ENCODE measurements at places on chromosomes 12 and 14.

DNA sequence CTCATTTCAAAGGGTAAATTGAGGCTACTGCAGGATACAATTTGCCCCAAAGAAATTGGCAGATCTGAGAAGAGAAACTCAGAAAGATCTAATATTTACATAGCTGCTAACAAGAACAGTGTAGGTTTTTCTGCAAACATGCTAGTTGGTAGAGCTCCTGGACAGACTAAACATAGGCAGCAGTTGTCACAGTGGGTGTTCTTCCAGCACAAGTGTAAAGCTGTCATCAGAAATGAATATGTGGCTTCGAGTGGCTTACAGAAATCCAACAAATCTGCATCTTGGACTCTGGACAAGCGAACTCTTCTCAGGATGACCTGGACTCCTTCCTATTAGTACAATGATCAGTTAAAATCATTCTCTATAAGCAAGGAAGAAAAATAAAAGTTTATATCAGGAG lies 5.9 kb downstream of the CBX5 start:
- peak; percentile 50 for DNase-seq

DNA sequence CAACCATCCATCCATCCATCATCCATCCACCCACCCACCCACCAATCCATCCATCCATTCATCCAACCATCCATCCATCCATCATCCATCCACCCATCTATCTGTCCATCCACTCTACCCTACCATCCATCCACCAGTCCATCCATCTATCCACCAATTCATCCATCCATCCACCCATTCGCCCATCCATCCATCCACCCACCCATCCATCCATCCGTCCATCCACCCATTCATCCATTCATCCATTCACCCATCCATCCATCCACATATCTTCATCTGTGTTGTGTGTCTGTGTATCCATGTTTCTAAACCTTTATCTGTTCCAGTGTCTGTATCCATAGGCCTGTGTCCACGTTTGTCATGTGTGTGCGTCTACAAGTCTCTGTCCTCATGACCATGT lies 9.9 kb downstream of the HNF1A start:
- no peak for DNase-seq

- no peak for DNase-seq
Measured at GRCh38 chr12:42794806-42795205, 205.3 kb upstream of the PRICKLE1 start.

GRCh38 chr14:91230397-91231035 lies 14.0 kb downstream of the GPR68 start:
- DNase-seq: no peak

GRCh38 chr12:66118240-66118891 lies 12.2 kb downstream of the LLPH start:
- DNase-seq: no peak

DNA sequence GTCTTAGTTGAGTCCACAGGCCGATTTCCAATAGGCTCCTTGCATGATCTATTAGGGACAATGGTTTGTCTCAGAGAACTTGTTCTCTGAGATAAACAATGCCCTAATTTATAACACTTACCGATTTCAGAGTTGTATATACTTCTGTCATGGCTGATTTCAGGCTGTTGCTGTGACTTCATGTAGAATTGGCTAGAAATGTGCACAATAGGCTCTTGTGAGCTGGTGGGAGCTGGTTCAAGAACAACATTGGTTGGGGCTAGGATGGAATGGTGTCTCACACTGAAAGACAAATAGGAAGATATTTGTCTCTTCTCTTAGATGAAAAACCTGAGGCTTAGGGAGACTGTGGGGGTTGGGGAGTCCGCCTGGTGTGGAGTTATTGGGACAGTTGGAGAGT lies 6.7 kb upstream of the KRT86 start:
- DNase-seq: no peak

DNA sequence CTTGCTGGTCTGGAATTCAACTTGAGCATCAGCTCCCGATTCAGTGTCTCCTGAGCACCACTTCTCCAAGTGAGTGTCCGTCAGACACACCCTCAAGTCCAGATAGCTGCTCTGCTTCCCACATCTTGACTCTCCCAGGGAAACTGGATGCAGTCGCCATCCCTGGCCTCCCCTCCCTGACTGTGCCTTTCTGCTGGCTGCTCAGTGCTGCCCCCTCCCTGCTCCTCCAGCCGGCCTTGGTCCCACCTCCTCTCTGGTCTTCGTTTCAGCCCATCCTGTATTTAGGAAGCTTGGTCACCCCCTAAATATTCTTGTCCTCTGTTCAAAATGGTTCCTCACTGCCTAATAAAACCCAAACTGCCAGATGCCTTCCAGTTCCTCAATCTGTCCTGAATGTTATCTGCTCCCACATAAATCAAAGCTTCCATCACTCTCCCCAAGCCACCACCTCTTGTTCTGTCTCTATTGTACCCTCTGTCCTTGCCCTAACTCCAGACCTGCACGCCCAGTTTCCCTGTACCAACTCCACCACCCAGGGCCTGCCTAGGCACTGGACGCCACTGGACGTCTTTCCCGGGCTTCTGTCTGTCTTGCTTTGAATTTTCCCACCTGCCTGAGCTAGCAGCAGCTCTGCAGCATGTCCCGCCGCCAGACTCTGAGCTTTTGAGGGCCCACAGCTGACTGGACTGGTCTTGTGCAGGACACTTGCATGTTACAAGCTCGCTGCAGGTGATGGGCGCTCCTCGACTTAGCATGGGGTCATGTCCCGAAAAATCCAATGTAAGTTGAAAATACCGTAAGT lies 33.8 kb downstream of the CCDC92 start:
- DNase-seq: no peak

DNA sequence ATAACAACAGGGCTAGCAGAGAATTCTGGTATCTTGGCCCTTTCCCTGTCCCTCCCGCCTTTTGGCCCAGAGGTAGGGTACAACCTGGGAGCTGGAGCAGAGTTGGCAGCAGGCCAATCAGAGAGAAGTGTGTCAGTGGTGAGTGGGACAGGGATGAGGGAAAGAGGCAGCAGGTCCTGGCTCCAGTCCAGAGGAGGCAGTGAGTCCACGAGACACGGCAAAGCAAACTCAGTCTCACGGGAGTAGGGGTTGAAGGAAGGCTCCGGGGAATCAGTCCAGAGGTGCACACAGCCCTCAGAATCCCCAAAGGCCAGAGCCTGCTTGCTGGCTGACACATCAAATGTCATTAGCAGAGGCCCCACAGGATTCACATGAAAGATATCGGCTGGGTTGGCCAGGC lies 7.3 kb downstream of the PAN2 start:
- DNase-seq: no peak

GRCh38 chr12:104910196-104910840 lies 47.8 kb downstream of the SLC41A2 start:
- DNase-seq: no peak

DNA sequence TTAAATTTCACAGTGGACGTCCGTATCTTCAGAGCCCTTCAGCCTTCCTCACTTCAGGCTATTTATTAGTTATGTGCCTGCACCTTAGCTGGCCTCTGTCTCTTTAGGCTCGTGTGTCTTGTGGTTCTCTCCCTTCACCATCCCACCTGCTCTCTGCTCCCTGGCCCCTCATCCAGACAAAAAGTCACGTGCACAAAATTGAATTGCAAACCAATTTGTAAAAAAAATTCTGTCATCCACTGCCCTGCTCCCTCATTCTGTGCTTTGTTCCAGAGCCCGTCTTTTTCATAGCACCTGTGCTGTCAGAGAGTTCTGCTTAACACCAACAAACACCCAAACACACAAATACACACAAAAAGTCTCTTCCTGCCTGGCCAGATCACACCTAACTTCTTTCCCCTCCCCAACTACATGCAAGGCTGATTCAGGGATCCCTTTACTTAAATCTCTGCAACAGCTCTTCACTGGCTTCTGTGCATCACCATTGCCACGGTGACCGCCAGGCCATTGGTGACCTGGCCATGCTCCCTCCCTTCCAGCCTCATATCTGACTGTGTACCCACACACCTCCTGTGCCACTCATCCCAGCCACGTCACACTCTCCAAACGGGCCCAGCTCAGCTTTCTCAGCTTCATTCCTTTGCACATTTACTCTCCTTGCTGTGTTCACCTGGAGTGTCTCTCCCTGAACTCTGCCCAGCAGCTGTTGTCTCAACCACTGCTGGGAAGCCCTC lies 205.7 kb downstream of the TTC8 start:
- DNase-seq: no peak

DNA sequence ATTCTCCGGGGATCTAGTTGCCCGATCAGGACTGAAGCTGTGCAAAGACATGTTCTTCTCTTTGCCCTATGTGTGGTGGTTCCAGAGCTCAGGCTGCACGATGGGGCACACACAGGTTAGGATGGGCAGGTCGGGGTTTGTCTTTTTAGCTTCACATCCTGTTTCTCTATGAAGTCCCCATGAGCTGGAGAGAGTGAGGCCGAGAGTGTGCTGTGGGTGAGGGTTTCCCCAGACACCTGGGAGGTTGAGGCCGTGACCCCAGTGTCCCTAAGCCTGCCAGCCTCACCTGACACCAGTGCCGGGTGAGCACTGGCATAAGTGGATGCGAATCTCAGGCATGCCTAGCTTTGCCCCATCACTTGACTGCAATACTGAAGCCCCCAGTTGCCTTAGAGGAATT lies 32.9 kb upstream of the IGF1 start:
- DNase-seq: no peak

DNA sequence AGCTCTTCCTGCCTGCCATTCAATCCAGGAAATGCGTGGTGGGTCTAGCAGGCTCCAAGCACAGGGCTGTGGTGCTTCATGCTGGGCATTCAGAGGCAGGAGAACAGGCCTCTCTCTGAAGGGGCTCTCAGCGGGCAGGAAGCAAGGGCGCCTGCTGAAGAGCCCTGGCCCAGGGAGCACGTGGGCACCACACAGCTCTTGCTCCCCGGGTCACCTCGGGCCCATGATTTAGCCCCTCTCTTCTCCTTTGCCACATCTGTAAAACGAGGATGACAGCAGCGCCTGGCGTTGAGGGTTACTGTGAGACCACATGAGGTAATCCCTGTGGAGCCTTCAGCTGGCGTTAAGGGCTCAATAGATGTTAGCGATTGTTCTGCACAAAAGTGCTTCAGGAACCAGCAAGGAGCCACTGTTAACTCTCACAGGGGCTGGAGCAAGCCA lies 37.6 kb upstream of the SPTLC2 start:
- DNase-seq: no peak
